Occipital lobe (tissue), 3 donors: ENCODE measurements at places on chromosomes 11 and 22. TPM values are rescaled to one million over a fixed set of nuclear protein-coding genes. Genes with fewer than 3 reads are reported as not detected.
A peak's percentile ranks its signal among the peaks of the same experiment; 100 is the strongest.

- DNase-seq = no peak
Observed at GRCh38 chr11:7638710-7639642, 34.3 kb downstream of the CYB5R2 start.

DNA sequence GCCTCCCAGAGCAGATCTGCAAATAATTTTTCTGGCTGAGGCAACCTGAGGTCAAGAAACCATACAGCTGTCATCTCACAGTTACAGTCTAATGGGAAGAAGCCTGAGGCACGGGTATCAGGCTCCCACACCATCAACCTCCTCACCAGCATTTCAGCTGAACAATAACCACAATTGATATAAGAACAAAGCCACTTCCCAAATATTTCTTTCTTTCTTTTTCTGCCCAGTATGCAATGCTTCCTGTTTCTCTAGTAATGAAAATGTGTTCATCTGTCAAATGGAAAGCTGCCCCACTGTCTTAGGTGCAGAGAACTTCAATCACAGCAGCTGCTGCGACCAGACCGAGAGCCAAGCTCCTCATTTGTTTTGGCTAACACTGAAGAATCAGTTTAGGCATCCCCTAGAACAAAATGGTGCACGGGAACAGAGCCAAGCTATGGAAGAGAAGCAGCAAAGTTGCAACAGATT, 108.4 kb downstream of the BLID start:
- no peak for DNase-seq

DNA sequence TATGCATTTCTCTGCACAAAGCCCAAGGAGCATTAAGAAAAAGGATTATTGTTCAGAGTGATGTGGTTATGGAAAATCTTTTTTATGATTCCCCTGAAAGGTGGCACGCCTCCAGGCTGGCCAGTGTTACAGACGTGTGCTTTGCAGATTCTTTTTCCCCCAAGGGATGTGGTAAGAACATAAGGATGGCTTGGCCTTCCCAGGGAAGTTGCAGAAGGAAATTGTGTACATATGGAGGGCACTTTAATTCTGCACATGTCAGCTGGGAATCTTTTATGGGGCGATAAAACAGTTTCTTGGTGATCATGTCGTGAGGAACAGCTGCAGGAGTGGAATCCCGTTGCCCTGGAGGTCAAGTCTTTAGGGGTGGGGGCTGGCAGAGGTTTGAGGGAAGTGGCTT, 9.7 kb downstream of the SMARCB1 start:
- no peak for DNase-seq

- DNase-seq = no peak
Observed at GRCh38 chr22:26570864-26571525, 18.9 kb downstream of the TPST2 start.

DNA sequence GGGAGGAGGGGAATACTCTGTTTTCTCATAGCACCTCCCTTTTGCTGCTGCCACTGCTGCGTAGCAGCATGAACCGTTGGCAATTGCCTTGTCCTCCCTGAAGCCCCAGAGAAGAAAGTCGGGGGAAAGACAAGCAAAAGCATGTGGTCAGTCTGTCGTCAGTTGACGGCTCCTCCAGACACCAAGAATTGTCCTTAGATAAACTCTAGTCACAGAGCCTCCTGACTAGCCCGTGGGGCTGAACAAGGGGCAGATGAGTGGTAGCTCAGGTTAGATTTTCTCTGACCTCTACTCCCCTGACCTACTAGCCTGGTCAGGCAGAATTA, 126.4 kb upstream of the HSD17B12 start:
- no peak for DNase-seq

DNA sequence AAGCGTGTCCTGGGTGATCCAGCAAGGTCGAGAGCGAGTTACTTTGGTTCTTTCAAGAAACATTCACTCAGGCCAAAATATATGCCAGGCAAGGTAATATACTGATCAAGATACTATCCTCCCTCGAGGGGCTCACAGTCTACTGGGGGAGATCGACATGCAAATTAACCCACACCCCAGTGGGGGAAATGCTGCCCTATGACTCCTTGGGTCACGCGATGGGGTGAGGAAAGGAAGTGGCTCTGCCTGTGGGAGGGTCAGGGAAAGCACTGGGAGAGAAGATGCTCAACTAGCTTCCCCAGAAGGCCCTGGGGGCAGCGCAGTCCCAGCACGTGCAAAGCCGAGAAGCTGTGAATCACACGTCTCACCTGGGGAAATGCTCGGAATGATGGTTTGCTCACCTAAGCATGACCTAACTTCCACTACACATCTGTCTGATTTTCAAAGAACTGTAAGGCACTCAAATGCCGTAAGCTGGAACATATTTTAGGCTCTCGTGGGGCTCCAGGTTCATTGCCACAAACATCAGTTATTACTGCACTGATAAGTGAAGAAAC, 130.7 kb downstream of the RCN1 start:
- DNase-seq = no peak

GRCh38 chr22:47277531-47277930, 515.1 kb downstream of the TBC1D22A start:
- no peak for DNase-seq

- DNase-seq = no peak
Observed at GRCh38 chr22:16721961-16722360, 103.2 kb downstream of the XKR3 start.

DNA sequence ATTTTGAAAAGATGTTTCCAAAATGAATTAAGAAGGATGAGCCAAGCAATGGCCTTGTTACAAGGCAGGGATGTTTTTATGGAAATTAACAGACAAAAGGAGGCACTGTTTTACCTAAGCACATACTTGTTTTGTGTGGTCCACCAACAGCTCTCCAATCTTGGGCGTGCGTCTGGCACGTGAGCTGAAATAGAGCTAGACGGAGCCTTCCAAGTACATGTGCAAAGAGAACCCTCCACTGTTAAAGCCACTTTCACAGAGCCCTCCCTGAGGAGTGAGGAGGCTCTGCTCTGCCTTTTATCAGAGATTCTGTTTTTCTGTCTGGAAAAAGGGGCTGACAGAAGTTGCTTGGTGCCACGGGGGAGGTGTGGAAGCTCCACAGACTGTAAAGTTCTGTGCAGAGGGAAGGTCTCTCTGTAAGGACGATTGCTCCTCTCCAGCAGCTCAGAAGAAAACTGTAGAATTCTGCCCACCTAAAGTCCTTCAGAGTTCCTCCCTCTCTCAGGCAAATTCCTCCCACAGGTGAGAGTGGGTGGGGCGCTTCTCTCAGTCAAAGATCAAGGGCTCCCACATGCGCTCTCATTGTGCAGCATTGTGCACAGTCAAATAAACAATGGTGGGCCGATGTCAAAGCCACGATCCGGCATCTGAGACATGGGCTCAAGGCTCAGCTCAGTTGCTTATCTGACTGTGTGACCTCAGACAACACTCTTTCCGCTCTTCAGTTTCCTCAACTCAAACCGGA, 92.6 kb upstream of the CSNK2A3 start:
- no peak for DNase-seq

GRCh38 chr11:475941-476340, 25.9 kb downstream of the PTDSS2 start:
- DNase-seq = no peak

- no peak for DNase-seq
Observed at GRCh38 chr11:103807806-103808205, 228.6 kb upstream of the DDI1 start.

- no peak for DNase-seq
Observed at GRCh38 chr11:118245936-118246562, 6.1 kb downstream of the MPZL3 start.

DNA sequence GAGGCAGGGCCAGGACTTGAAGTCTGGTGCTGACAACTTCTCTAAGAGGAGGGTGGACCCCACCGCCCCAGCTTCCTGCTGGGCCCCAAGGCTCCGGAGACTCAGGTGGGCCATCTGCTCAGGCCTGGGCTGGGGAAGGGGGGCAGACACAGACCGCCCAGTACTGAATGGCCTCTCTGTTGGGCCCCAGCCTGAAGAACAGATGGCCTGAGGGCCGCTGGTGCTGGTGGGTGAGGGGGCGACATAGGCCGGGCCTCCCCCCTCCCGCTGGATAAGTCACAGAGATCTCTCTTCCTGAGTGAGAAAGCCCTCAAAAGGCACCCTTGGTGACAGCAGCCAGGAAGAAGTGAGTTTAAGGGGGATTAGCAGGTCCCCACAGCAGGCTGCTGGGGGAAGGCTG, 12.5 kb upstream of the TP53I11 start:
- DNase-seq = no peak

GRCh38 chr11:64845129-64845775, 799 bp upstream of the CDC42BPG start:
- no peak for DNase-seq

GRCh38 chr11:68010090-68011041, at the start of gene ALDH3B1:
ALDH3B1 (plus strand) TSS chr11:68010327; CDS start chr11:68015298, 4,971 bp downstream.
- peak; percentile 60 for DNase-seq

DNA sequence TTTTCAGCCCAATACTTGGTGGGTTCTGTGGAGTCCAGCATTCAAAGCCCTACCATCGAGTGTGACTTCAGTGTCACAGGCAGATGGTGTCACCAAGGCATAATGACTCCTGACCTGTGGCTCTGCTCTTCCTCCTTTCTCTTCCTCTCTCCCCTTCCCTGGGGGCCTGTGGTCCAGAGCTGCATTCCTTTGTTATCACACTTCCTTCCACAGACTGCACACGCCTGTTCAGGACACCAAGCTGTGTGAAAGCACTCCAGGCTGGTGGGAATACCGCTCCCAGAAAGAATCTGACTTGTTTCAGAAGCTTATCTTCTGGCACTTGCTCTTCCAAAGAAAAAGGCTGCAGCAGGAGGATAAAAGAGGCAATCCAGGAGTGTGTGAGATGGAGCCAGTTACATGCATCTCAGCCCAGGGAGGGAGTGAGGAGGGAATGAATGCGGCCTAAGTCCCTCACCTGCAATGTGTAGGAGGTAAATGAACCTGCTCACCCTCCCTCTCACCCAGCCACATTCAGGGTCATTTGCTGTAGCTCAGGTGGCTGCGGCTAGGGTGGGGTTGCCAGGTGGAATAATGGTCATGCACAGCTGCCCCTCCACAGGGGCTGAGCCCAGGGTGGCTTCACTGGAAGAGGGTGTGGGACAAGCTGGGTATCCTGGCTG, 79.3 kb downstream of the ADAMTS15 start:
- DNase-seq = no peak

DNA sequence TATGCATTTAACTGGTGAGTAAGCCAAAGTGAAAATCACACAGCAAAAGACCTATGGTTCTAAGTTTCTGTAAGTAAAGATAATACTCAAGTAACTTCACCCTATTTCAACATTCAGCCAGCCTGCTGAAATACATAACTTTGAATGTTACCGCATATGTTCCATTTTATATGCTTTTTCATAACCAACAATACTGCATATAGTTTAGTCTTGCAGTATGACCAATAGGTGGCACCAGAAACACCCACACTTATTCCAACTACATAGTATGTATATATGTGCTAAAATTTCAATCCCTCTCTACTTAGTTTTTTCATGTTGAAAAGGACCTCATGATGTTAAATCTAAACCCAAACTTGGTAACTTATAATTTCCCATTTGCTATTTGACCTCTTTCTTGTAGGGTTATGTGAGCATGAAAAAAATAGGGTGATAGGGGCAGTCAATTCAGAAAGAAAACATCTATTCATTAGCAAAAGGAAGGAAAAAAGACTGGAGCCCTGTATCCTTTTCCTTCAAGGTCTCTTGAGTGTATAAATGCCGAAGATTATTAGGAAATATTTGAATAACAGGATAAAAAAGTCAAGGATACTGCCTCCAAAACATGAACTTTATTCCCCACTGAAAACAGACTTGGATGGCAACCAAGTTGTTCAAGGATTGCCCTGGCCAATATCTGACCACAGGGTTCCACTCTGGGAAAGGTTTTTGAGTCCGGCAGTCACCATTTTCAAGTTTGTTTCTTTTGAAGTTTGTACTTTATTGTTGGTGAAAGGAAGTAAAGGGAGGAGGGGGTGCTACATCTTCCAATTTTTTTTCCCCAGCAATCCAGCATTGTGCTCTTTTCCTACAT, 23.8 kb upstream of the FZD4 start:
- no peak for DNase-seq

DNA sequence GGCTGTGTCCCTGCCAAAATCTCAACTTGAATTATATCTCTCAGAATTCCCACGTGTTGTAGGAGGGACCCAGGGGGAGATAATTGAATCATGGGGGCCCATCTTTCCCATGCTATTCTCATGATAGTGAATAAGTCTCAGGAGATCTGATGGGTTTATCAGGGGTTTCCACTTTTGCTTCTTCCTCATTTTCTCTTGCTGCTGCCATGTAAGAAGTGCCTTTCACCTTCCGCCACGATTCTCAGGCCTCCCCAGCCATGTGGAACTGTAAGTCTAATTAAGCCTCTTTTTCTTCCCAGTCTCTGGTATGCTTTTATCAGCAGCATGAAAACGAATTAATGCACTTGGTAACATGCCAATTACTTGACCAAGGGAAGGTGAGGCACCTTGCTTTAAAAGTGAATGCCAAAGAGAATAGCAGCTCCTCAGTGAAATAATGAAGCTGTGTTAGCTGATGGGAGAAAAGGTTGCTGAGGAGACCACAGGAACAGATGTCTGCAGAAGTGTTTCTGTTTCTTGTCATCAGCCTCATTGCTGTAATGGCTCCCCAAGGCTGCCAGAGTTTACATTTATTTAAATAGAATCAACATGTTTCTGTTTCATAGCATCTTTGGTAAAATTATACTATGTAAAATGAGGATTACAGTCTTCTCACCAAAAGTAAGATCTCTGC, 89.0 kb upstream of the CD44 start:
- no peak for DNase-seq

DNA sequence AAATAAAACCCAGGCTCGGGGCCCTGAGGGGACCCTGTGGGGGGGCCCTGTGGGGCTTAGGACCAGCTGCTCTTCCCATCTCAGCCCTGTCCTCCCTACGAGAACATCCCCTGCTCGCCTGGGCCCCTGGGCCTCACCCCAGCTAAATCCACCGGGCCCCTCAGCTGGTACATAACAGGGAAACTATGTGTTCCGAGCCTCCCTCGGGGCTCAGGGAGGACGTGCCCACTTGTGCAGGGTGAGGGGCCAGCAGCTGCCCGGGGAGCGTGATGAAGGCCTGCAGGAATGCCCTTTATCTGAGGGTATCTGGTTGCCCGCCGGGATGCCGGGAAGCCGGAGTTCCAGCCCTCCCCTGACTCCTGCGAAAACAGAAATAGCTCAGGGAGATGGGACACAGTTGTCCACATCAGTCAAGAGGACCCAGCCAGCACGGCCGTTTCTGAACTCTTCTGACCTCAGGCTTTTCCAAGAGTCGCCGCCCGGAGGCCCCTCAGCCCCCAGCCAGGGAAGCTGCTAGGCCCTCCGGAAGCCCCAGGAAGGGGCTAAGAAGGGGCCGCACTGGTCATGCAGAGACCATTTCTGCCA, 20.6 kb downstream of the MRPL23 start:
- no peak for DNase-seq

The CFL1 gene
- total RNA-seq = 404 TPM

The JHY gene
- total RNA-seq = 6.2 TPM

The NXPE4 gene
- not detected for total RNA-seq

The SOX6 gene
- 39.3 TPM for total RNA-seq

The IGLL5 gene
- not detected for total RNA-seq

The MS4A8 gene
- not detected for total RNA-seq

The ACR gene
- not detected for total RNA-seq

The MAPK8IP2 gene
- total RNA-seq = 76.3 TPM

The CNGA4 gene
- total RNA-seq = 0.31 TPM

The VSIG2 gene
- not detected for total RNA-seq

The GLB1L3 gene
- total RNA-seq = 0.47 TPM

The LRRC4C gene
- 90.6 TPM for total RNA-seq

The SHISAL1 gene
- 13.9 TPM for total RNA-seq
